ENCODE measurements at places on chromosomes 3 and 15. TPM values are rescaled to one million over a fixed set of nuclear protein-coding genes. Genes with fewer than 3 reads are reported as not detected.

- DNase-seq = no peak
Measured at GRCh38 chr3:15099364-15100098, 583 bp upstream of the RBSN start.

Gene ZNF445
- polyA plus RNA-seq = 5.0 TPM

DNA sequence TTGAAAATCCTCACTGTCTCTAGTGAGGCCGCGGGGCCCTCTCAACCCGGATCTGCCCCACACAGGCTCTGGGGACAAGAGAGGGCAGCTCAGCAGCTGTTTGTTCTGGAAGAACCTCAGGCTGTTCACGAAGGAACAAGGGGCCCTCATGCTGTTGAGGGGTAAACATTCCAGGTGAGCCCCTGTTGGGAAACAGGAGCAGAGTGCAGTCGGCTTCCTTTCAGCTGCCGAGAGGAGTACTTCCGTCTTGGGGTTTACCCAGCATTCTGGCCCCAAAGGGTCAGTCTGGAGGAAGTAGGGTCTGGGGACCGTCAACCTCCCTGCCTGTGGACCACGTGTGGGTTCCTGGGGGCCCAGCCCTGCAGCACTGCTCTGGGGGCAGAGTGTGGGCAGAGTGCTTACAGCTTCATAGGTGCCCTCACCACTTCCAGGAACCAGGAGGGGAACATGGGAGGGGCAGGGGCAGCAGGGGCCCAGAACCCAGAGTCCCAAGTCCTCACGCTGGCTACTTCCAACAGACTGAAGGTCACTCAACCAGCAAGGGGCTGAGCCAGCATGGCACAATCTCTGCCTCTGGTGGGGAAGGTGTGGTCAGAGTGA, 49.2 kb upstream of the CTSH start:
- no peak for DNase-seq

DNA sequence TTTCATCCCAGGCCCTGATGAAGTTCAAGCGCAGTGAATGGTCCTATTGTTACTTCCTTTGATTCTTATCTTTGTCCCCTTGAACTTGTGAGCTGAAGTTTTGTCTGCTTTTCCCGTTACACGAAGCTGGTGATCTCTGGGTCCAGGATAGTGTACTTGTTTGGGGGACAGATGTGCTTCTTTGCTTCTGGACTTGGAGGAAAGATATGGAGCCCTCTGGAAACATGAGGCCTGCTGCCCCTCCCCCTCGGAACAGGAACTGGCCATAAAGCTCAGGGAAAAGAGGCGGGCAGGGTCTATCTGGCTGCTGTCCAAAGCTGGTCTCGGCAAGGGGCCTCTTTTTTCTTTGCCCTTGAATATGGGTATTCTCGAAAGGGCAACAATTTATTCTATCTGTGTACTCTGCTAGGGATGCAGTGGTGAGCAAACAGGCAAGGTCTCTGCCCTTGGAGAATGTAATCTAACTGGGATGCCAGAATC, 47.6 kb downstream of the IDH2 start:
- DNase-seq = no peak

Gene ZNF660
- polyA plus RNA-seq = 2.3 TPM

Gene CELF6
- 17.7 TPM for polyA plus RNA-seq

- DNase-seq = no peak
Measured at GRCh38 chr15:70248116-70249025, 150.7 kb upstream of the TLE3 start.

Gene DNAJC17
- polyA plus RNA-seq = 62.9 TPM

Gene AP3B2
- 5.0 TPM for polyA plus RNA-seq

GRCh38 chr3:179299999-179300613, 22.7 kb upstream of the ZNF639 start:
- no peak for DNase-seq

- DNase-seq = no peak
Measured at GRCh38 chr3:50961386-50961785, 286.7 kb downstream of the DOCK3 start.

GRCh38 chr3:73521734-73522336, 102.9 kb downstream of the PDZRN3 start:
- DNase-seq = no peak

DNA sequence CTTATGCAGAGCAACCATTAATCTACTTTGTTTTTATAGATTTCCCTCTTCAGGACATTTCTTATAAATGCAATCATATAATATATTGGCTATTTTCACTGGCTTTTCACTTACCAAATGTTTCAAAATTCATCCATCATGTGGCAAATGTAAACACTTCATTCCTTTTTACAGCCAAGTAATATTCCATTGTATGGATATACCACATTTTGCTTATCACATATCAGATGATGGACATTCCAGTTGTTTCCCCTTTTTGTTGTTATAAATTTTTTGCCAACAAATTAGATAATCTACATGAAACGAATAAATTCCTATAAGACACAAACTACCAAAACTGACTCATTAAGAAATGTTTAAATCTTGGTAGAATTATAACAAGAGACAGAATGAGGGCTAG, 79.8 kb upstream of the CSPG5 start:
- no peak for DNase-seq

Data from thymus (tissue), 14 donors.